ENCODE measurements at places on chromosomes 3 and 15.

DNA sequence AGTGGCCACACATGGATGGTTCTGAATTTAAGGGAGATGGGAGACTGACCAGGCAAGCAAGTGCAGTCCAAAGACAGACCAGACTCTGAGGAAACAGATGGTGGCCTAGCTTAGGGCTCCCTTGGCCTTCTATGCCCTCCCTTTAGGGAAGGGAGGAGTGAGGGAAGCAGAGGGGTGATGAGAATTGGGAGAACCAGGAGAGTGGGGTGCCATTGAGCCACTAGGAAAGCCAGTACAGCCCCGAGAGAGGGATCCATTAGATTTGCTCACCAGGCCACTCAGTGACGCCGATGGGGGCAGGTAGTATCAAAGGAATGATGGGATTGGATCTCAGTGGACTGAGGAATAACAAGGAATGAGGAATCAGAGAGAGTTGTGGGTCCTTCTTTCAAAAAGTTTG, 30.4 kb upstream of the HERC1 start:
- no peak for DNase-seq

GRCh38 chr15:82021992-82022391, 23.8 kb downstream of the MEX3B start:
- no peak for DNase-seq

- no peak for DNase-seq
Observed at GRCh38 chr3:171187706-171188290, 161.3 kb upstream of the SLC2A2 start.

- no peak for DNase-seq
Observed at GRCh38 chr3:122468896-122469533, 45.7 kb downstream of the KPNA1 start.

DNA sequence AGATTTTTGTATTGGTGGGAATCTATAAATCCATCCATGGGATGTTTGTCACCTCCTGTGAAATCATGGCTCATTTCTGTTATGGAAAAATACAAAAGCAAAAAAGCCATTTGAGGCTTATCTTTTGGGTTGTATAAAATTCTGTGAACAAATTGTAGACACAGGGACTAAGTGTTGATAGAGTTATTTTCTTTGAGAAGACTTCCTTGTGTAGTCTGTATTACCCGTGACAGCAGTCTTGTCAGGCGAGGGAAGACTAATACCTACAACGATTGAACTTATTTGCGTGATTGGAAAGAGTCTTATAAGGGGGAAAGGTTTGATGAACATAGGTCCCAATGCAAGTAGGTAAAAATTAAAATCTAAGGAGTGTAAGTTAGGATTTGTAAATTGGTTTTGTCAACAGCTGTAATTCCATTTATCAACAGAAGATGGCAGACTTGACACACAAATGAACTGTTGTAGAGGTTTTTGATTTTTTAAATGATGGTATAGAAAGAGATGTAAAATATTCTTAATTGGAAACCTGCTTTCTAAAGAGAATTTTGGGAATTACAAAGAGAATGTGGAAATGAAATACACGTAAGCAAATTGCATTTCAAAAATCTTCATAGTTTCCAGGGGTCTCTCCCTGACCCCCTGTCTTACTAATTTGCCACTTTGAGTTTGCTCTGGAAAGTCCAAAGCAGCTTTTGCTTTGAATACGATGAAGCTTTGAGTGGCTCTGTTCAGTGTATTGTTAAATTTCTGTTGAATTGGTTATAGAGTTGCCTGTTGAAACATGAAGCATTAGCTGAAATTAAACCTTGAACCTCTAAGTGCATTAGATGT, 33.2 kb downstream of the SLC25A26 start:
- DNase-seq, result no peak

DNA sequence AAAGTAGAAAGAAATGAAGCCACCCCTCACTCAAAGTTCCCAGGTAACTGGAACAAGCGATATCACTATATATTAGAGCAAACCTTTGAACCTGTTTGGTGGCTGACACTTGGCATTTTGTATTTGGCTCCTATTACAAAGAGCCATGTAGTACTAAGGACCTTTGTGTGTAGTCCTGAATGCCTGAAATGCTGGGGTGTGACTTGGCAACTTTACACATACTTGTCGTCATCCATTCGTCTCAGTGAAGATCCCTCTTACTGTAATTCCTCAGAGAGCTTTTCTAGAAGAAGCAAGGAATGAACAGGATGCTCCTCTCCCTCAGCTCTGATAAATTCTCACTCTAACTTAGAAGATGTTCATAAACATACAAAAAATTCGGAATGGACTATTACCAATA, 216.1 kb upstream of the CDIN1 start:
- no peak for DNase-seq

- DNase-seq, result no peak
Observed at GRCh38 chr3:66555214-66555844, 54.5 kb upstream of the LRIG1 start.

DNA sequence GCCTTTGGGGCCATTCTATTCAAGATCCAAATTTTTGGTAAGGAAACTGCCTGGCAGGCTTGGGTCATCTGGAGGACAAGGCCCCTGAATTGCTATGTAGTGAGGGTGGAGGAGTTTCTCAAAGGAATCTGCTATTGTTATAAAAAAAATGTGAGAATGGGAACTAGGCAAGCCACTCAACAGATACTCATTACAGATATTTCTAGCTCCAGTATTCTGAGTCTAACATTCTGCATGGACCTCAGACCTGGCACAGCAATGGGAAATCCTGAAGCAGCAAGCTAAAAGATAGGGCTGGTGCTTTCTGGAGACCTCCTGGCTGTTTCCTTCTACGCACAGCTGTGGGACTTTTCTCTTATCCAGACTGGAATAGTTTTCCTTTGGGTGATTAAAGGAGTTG, 430.7 kb upstream of the RBMS3 start:
- DNase-seq, result no peak
